ENCODE measurements at places on chromosomes 16 and 17.
A peak's percentile ranks its signal among the peaks of the same experiment; 100 is the strongest.

DNA sequence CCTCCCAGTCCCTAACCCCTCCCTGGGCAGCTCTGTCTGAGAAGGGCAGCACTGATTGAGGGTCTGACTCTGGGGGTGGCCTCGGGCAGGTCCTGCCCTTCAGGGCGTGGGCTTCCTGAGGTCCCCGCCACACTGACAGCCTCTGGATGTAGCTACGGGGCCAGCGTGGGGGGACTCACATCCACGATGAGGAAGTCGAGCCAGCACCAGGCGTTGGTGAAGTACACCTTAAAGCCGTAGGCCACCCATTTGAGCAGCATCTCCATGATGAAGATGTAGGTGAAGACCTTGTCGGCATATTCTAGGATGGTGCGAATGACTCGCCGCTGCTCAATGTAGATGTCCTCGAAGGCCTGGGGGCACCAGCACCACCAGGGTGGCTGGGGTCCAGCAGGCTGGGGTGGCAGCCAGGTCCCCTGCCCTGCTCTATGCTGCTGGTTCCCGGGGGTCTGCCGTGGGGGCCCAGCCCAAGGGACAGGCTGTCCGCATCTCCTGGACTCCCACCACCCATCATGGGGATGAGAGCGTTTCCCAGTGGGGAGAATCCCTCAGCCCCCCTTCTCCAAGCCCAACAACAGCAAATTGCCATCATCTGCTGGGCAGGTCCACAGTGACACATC is 15.7 kb upstream of the CD79B start:
- no peak for DNase-seq

DNA sequence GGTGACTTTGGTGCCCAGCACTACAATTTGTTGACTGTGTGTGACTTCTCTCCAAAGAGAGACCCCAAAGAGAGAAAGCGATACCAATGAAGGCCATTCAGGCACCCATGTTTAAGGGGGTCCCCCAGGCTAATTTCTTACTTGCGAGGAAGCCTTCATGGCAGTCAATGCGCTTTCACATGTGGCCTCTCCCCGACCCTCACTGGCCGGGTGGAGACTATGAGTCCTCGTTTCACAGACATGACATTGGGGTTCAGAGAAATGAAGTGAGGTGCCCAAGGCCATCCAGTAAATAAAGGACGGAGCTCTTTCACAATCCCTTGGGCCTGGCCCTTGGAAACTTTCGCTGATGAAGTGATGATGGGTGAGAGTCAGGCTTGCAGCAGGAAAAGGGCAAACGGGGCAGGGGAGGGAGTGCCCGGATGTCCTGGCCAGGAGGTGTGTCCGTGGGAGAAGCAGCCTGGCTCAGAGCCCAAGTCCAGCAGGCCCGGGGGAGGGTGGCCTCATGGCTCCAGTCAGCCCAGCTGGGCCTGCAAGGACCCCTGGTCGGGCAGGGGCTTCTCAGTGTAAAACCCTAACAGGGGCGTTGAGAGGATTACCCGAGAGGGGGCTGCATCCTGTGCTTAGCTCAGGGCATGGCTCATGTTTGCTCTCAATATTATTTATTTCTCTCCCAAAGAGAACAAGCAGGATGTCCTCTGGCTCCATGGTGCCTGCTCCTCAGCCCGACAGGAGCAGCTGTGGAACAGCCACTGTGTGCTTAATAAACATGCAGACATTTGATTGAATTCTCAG is 14.7 kb downstream of the TBX2 start:
- DNase-seq: no peak

DNA sequence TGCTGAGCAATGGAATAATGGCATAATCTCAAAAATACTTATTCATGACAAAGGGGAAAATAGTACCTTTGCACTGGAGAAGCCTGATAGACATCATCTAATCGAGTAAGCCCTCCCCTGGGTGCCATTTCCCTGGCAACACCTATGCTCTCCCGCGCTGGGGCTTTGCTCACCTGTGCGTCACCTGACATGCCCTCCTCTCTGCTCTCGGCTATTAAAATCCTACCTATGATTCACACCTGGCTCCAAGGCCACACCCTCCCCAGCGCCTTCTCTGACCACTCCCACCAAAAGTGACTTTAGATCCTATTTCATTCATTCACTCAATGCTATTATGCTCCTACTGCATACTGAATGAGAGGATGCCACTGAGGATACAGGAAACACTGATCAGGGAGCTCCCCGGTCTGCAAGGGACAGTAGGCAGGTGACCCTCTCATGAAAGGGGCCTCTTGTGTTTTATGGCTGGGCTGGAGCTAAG is 83.9 kb downstream of the NT5M start:
- DNase-seq: no peak

- no peak for DNase-seq
Measured at GRCh38 chr17:77968788-77969187, 10.3 kb downstream of the TNRC6C start.

DNA sequence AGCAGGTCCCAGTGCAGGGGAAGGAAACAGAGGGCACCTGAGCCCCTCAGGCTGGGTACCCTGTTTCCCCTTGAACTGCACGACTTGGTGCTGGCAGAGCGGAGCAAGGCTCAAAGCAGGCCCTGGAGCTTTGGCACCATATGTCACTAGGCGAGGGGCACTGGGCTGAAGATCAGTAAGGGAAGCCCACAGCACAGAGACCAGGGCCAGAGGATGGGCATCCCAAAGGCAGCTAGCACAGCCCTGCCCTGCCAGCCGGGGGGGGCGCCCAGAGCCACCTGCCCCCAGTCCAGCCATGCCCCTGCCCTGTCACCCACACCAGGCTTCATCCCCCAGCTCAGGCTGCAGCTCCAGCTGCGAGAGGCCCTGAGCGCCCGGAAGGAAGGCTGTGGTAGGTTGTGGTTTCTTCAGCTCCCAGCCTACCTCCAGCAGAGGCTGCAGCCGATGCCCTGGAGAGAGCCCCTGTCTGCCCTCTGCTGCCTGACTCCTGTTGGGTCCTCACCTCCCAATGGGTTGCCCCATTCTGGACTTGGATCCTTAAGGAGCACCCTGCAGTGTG is 10.9 kb downstream of the NHERF1 start:
- peak; percentile 56 for DNase-seq

DNA sequence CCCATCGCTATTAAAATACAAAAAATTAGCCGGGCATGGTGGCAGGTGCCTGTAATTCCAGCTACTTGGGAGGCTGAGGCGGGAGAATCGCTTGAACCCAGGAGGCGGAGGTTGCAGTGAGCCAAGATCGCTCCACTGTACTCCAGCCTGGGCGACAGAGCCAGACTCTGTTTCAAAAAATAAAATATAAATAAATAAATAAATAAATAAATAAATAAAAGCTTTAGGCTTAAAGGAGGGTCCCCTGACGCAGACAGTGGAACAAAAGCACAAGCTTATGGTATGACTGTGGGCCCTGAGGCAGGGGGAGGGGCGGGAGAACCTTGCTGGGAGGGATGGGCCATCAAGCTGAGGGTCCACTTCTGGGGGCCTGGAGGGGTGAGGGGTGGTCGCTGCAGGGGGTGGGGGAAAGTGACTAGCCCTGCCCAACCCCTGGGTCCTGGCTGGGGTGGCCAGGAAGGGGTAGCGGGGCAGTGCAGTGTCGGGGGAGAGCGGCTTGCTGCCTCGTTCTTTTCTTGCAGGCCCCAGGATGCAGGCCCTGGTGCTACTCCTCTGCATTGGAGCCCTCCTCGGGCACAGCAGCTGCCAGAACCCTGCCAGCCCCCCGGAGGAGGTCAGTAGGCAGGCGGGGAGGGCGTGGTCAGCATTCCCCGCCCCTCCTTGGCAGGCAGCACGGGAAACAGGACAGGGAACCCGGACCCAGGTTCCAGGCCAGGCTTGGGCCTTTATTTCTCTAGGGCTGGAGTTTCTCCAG is 4.7 kb downstream of the SERPINF1 start:
- no peak for DNase-seq

- peak; percentile 13 for DNase-seq
Measured at GRCh38 chr16:79639576-79640311, 39.2 kb upstream of the MAF start.

- no peak for DNase-seq
Measured at GRCh38 chr16:49848530-49848929, 7.4 kb downstream of the ZNF423 start.

DNA sequence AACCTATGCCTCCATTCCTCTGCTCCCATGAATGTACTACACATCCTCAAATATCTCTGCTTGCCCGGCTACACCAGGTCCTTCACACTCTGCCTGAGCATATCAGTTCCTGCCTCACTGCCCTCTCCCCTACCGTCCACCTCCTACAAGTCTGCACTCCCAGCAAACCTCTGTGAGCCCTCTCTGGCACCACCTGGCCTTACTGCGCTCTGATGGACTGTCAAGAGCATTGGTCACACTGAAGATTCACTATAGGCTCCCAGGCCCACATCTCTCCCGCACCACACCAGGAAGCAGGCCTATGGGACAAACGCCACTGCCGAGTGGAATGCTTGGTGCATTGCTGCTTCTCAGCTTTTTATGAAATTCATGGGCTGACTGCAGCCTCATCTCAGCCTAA is 8.9 kb downstream of the GINS2 start:
- no peak for DNase-seq

DNA sequence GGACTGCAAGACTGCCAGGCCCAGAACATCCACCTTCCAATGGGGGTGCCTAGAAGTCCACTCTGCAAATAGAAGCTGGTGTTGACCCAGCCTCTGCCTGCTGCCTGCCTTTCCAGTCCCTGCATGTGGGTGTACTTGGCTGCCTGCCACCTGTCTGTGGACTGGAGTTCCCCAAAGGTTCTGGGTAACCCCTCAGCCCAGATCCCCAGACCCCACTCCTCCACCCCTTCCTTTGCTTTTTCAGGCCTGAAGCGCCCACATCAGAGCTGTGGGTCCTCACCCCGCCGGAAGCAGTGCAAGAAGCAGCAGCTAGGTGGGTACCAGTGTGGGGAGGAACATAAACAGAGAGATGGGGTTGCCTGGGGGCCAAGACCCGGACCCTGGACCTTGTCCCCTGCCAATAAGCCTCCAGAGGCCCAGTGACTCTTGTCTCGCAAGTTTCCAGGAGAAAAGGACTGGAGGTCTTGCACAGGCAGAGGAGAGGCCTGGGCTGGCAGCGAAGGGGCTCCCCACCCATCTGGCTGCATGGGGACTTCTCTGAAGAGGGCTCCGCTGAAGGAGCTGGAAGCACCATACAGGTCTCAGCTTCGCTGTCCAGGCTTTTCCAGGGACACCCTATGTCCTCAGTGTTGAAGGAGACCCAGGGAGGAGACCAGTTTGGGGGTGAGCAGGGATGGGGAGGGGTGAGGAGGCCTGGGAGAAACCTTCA is 34.3 kb downstream of the NLRC5 start:
- no peak for DNase-seq

GRCh38 chr17:61645920-61646319 is 54.9 kb upstream of the NACA2 start:
- DNase-seq: no peak

- DNase-seq: no peak
Measured at GRCh38 chr17:68849673-68850610, 105.2 kb downstream of the ABCA8 start.
